ENCODE measurements at places on chromosomes 1 and 21.
A peak's percentile ranks its signal among the peaks of the same experiment; 100 is the strongest.

DNA sequence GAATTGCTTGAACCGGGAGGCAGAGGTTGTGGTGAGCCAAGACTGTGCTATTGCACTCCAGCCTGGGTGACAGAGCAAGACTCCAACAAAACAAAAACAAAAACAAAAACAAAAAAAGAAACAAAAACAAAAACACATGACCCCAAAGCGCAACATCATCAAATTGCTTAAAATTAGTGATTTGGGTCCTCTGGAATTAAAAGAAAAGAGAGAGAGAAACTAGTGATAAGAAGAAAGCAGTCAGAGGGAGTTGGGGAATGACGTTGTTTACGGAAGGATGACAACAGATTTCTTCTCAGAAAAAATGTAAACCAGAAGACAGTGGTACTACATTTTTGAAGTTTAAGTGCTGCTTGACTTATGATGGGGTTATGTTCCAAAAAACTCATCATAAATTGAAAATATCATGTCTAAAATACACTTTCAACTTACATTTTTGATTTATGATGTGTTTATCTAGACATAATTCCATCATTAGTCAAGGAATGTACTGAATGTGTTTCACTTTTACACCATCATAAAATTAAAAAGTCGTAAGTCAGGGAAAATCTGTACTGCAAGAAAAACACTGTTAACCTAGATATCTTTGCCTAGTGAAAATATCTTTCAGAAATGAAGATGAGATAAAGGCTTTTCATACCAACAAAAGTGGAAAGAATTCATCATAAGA, 88.0 kb downstream of the MT1HL1 start:
- DNase-seq = no peak

DNA sequence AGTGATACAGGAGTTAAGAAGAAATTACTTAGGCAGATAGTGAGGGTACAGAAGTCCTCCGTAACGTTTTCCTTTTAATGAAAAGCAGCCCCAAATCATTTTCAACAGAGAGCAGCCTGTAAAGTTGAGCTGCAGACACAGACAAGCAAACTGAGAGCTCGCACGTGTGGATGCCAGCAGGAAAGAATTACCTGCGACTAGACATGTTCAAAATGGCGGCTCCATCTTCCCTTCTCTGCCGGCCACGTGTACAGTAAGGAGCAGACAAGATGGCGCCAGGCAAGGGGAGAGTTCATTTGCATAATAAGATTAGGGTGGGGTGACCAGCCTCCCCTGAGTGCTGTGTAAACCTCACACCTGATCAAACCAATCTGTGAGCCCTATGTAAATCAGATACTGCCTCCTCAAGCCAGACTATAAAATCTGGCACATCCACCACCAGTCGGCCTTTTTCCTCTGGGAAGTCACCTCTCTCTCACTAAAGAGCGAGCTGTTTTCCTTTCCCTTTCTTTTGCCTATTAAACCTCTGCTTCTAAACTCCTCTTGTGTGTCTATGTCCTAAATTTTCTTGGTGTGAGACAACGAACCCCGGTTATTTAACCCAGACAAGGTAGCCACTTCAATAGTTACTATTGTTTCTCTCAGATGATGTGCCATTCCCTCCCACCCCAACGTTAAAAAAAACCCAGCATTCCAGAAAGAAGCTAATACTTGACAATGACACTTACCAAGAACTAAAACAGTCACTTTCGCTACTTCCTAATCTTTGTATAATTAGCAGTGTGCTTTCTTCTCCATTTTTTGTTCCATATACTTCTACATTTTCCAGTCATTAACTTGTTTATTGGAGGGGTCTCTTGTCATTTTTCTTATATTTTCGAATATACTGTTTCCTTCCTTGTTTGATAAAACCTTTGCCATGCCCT, 27.4 kb downstream of the DUSP10 start:
- DNase-seq = no peak

- DNase-seq = peak; percentile 58
Measured at GRCh38 chr1:206734499-206735142, 36.0 kb upstream of the IL19 start.

DNA sequence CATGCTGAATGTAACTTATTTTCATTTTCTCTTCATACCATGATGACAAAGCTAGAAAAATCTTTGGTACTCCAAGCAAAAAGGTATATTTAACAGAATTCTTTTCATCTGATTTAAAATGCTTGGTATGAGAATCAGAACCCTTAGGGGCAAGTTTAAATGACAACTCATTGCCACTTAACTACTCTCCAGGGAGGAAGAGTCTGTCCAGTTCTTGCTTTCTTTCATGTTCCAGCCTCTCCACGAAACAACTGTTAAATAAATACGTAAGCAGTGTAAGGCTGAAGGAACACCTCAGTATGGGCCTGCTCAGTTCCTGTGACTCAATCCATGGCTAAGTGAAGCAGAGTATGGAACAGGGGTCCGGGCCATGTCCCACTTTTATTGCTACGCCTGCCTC, 1.6 kb downstream of the LCE2A start:
- no peak for DNase-seq

GRCh38 chr1:206472454-206472853, 2.2 kb downstream of the IKBKE start:
- no peak for DNase-seq

GRCh38 chr21:39562791-39563770, 49.7 kb upstream of the B3GALT5 start:
- no peak for DNase-seq

DNA sequence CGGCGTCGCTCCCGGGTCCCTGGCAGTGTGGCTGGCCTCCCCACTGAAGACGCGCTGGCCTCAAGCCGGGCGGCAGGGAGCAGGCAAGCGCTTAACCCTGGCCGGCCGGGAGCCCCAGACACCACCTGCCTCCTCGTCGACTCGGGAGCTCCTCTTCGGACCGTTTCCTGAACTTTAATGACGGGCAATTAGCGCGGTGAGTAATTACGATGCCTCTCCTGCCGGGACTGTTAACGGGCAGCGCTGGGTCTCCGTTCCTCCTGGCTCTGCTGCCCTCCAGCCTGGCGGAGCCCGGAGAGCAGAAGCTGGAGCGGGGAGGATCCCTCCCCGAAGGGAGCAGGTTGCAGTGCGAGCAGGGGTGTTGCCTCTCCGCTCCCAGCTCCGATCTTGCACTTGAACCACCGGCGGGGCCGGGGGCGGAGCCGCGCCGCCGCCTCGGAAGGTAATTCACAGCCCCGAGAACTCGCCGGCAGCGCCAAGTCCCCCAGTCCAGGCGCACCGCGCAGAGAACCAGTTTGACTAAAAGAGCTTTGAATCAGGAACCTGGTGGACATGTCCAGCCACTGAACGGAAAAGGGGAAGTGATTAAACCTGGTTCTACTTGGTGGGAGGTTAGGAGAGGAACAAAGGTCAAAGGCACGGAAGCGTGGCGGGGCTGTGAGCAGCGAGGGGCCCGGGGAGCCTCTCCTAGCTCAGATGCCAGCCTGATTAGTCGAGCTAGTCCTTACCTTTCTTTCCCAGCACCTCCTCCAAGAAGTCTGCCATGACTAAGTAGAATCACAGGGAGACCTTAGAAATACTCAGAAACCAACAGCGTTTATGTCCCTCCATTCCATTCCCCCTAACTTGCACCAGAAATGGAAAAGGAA, 18.3 kb upstream of the PLEKHA6 start:
- peak; percentile 10 for DNase-seq

- no peak for DNase-seq
Measured at GRCh38 chr1:89786628-89787214, 34.1 kb upstream of the LRRC8D start.

- no peak for DNase-seq
Measured at GRCh38 chr1:978069-978834, 3.6 kb downstream of the PERM1 start.

GRCh38 chr1:181595234-181595633, 111.9 kb downstream of the CACNA1E start:
- DNase-seq = no peak

- DNase-seq = no peak
Measured at GRCh38 chr21:43676391-43676790, 17.0 kb downstream of the RRP1B start.

DNA sequence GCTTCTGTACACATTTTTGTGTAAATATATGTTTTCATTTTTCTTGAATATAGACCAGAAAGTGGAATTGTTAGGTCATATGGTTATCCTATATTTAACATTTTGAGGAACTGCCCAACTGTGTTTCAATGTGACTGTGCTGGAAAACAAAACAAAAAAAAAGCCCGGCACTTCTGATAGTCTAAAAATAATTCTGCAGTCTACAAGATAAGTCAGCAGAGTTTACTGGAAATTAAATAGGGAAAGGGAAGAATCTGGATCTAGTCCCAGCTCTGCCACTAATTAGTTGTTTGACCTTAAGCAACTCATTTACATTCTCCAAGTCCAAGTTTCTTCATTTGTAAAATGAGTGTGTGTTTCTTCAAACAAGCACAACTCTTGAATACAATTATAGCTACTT, 869.1 kb upstream of the B3GALT2 start:
- DNase-seq = no peak

DNA sequence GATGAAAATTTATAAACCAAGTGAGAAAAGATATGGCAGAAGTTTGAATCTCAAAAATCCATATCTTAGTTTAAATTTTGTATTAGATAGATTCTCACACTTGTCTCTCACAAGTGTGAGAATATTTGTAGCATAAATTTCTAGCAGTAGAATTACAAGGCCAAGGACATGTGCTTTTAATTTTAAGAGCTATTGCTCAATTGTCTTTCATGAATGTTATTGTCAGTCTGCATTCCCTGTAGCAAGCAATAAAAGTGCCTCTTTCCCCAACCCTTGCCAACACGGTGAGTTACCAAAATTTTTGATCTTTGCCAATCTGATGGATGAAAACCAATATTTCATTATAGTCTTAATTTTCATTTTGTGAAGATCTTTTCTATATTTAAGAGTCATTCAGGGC, 64.0 kb downstream of the CTH start:
- no peak for DNase-seq

DNA sequence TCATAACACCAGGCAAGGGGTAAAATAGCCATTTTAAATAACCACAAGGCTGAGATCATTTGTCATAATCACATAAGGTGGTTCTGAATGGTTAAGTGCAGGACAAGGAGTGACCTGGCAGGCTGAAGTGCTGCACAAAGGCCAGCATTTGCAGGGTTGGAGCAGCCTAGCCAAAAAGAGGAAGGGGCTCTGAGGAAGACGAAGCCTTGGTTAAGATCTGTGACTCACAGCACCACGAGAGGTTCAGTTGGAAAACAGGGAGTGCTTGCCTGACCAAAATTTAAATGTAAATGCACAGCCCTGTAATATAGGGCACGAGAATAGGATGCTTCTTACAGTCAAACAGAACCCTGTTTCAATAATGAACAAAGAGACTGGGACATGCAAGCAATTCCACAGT, 12.1 kb downstream of the ATP5PF start:
- no peak for DNase-seq

DNA sequence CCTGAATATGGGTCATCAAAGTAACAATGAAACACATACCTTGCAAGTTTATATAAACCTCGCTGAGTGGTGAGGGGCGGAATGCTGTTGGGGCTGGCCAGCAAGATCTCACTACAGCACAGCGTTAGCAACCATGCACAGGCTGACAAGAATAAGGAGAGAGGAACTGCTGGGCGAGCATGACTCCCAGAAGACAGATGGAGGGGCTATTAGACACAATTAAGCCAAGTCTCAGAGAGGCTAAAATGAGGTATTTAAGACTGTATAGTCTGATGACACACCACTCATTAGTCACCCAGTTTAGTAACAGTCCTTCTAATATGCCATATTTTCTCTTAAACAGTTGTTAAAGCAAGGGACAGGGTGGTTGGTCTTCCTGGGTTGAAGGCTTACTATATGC, 340.2 kb upstream of the NR5A2 start:
- DNase-seq = no peak

DNA sequence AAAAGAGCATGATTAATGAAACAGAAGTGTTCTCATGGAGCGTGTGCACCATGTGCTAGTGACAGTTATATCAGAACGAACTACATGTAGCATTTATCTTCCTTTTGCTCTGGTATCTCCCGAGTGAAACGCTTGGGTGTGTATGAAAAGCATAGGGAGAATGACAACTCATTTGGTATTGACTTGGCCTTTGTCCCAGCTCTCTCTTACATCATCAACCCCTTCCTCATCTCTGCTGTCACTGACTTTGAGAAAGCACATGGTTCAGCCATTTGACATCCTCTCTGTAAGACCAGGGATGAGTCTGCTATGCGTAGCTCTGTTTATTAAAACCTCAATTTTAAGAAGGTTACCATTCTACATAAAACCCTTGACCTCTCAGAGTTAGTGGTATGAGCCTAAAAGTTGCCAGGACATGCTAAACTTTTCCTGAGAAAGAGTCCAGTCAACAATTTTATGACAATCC, 201.0 kb downstream of the NRIP1 start:
- no peak for DNase-seq

DNA sequence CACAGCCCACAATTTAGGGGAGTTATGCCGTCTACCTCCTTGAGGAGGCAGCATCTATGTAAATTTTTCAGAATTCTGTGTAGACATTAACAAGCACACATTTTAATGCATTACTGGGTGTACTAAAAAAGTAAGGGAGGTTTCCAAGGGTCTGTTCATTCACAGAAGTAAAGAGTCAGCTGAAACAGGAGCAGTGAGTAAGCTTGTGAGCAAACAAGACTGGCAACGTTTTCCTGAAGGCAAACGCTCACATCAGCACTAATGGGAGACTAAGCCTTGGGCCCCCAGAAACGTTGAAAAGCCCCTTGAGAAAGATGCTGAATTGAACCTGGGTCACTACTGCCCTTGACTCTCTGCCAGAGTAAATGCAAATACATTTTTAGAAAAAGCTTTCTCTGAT, 25.7 kb downstream of the RPRD2 start:
- no peak for DNase-seq

- peak; percentile 42 for DNase-seq
Measured at GRCh38 chr1:243254233-243254926, 701 bp downstream of the CEP170 start.

DNA sequence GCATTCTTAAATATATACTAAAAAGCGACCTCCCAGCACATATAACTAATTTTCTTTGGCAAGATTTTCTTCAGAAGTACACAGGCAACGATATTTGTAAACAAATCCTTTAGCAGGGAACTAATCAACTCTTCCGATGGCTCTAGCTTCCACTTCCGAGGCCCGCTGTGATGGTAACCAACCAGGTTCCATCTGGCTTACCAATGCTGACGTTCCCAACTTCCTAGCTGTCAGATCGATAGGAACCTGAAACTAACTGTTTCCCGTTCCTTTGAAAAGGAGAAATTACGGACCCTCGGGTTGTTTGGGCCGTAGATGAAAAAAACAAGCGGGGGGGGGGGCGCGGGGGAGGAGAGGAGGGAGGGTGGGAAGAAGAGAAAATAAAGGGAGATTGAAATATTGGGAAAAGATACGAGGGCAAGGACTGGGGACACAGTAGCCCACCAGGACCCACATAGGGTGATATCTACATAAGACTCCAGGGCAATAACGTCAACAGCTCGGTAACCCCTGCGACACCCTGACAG, 513 bp downstream of the GTF2B start:
- DNase-seq = peak; percentile 16

Measured in T follicular helper cell (primary cell).